ENCODE measurements at places on chromosomes 5 and 9. TPM values are rescaled to one million over a fixed set of nuclear protein-coding genes. Genes with fewer than 3 reads are reported as not detected.

IL11RA gene
- total RNA-seq = 7.2 TPM

KLF9 gene
- 0.82 TPM for total RNA-seq

IGIP gene
- 1.2 TPM for total RNA-seq

TEX48 gene
- total RNA-seq = not detected

PTPRD gene
- total RNA-seq = 69.6 TPM

ASPN gene
- total RNA-seq = not detected

DNA sequence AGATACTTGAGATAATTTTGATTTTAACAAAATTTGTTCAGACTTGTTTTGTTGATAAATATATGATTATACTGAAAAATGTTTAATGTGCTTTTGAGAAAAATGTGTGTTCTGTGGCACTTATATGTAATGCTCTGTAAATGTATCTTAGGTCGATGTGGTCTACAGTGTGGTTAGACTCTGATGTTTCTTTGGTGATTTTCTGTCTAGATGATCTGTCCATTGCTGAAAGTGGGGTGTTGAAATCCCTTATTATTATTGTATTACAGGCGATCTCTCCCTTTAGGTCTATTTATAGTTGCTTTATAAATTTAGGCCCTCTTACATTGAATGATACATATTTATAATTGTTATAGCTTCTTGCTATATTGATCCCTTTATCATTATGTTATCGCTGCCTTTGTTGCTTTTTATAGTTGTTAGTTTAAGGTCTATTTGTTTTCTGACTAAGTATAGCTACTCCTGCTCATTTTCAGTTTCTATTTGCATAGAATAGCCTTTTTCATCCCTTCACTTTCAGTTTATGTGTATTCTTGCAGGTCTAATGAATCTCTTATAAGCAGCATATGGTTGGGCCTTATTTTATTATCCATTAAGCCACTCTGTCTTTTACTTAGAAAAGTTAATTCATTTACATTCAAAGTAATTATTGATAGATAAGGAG is 124.3 kb downstream of the MRPS30 start:
- DNase-seq = no peak
- no peaks in the 10 kb centered on the region for H3K27me3 ChIP-seq
- no peaks in the 10 kb centered on the region for H3K4me1 ChIP-seq

DNA sequence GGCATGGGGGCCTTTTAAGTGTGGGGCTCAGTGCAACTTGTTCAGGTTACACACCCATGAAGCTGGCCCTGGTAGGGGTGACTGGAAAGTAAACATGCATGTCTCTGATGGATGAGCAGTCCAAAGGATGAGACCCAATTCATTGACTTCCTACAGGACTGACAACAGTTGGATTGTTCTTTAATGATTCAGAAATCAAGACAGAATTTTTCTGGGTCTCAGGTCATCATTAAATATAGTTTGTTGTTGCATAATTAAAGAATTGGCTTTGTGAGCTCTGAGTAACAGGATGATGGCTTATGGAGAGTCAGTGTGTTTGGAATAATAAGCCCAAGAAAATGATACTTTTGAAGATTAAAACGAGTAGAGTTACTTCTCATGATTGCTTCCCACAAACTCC is 604.2 kb upstream of the CLINT1 start:
- H3K4me3 ChIP-seq = no peak overlapping the region
- H3K27me3 ChIP-seq = no peaks in the 10 kb centered on the region

DNA sequence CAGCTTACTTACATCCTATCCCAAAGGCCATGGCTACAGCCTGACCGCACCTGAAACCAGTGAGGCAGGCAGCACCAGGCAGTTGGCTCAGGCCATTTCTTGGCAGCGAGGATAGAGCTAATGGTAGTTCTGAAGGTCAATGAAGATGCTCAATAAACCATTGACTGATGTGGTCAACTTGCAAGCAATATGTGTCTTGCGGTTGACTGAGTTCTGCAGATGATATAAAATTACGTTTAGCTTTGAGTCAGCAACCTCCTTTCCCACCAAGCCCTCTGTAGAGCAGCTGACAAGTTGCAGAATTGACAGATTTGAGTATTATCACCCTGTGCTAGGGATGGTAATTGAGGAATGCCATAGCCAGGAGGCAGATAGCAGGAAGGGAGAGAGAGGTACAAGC is 189.0 kb upstream of the PUM3 start:
- no peak for DNase-seq
- no peaks in the 10 kb centered on the region for H3K36me3 ChIP-seq
- peaks cover 4% of the 10 kb centered on the region for H3K4me1 ChIP-seq
- no peaks in the 10 kb centered on the region for H3K27me3 ChIP-seq
- H3K27ac ChIP-seq = no peak overlapping the region

GRCh38 chr5:78841767-78842166 is 143.3 kb downstream of the ARSB start:
- no peaks in the 10 kb centered on the region for H3K27me3 ChIP-seq
- H3K4me1 ChIP-seq = peaks cover under 1% of the 10 kb centered on the region
- peak overlapping the region; percentile 20 for H3K27ac ChIP-seq
- no peaks in the 10 kb centered on the region for H3K36me3 ChIP-seq

GRCh38 chr5:15376803-15377202 is 123.2 kb upstream of the FBXL7 start:
- H3K36me3 ChIP-seq = no peaks in the 10 kb centered on the region
- no peak overlapping the region for H3K27ac ChIP-seq
- H3K27me3 ChIP-seq = no peaks in the 10 kb centered on the region
- H3K4me3 ChIP-seq = no peak overlapping the region

- no peak for DNase-seq
- no peak overlapping the region for H3K27ac ChIP-seq
- H3K4me1 ChIP-seq = no peaks in the 10 kb centered on the region
- no peak overlapping the region for H3K4me3 ChIP-seq
- no peaks in the 10 kb centered on the region for H3K36me3 ChIP-seq
- H3K27me3 ChIP-seq = peaks cover 5% of the 10 kb centered on the region
Measured at GRCh38 chr5:173542964-173543363, 73.5 kb downstream of the BOD1 start.

DNA sequence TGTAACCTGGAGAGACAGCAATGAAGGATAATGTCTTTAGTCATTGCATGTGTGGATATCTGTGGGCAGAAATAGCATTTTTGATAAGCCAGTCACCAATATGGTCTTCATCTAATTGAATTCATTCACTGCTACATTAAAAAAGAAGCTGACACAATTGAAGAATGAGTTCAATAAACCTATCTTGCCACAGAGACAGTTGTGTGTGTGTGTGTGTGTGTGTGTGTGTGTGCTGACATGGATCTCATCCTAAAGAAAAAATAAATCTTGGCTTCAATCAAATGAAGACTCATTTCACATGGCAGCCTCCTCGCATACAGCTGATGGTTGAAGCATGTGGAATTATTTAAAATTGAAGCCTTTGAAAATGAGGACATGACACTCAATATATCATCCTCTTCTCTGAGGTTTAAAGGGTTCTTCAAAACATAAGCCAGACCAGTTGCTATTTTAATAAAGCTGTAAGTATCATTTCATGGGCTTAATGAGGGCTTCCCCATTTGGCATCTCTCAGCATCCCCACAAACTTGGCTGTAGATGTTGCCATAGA is 118.5 kb upstream of the PTPN3 start:
- no peak overlapping the region for H3K27ac ChIP-seq
- no peak for DNase-seq
- no peaks in the 10 kb centered on the region for H3K36me3 ChIP-seq
- H3K4me3 ChIP-seq = no peak overlapping the region
- H3K4me1 ChIP-seq = no peaks in the 10 kb centered on the region

GRCh38 chr9:86077276-86077675 is 22.1 kb downstream of the GOLM1 start:
- no peak for DNase-seq
- peaks cover 25% of the 10 kb centered on the region for H3K4me1 ChIP-seq
- H3K4me3 ChIP-seq = no peak overlapping the region
- no peak overlapping the region for H3K27ac ChIP-seq
- H3K27me3 ChIP-seq = no peaks in the 10 kb centered on the region
- peaks cover 29% of the 10 kb centered on the region for H3K36me3 ChIP-seq

DNA sequence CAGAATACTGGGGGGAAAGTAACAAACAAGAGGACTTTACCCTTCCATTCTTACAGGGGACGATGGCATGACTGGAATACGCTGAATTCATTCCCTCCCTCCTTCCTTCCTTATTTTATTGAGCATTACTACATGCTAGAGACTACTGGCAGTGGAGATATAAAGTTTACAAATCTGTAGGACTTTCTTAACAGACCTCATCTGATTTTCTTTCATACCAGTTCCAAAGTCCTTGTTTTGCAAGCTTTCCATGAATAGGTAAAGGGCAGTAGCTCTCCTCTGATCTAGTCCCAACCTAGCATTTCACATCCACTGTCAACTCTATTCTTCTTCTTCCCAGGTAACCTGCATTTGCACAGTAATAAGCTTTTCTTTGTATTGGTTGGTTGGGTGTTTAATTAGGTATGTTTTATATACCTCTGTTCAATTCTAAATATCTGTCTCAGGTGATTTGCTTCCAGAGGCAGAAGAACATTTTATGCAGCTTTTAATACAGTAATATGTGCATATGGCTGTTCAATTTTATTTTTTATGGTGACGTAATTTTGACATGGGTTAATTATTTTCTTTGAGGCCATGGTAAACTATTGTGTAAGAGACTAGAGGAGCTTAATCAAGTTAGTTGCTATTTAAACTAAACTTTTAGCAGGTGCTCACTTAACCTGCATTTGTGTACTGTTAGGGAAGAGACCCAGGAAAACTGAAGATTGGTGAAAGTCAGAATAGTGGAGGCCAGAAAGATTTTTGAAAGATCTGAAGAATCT is 150.9 kb downstream of the ARHGAP26 start:
- no peak overlapping the region for H3K4me3 ChIP-seq
- H3K27me3 ChIP-seq = no peaks in the 10 kb centered on the region
- H3K36me3 ChIP-seq = peaks cover 4% of the 10 kb centered on the region

- 0 out of 2 replicates have a peak, but pooled peaks cover 3% of the 10 kb centered on the region for H3K4me1 ChIP-seq
- H3K4me3 ChIP-seq = no peak overlapping the region
- no peak for DNase-seq
- H3K27ac ChIP-seq = no peak overlapping the region
Measured at GRCh38 chr5:26894719-26895263, 143.6 kb downstream of the CDH9 start.

DNA sequence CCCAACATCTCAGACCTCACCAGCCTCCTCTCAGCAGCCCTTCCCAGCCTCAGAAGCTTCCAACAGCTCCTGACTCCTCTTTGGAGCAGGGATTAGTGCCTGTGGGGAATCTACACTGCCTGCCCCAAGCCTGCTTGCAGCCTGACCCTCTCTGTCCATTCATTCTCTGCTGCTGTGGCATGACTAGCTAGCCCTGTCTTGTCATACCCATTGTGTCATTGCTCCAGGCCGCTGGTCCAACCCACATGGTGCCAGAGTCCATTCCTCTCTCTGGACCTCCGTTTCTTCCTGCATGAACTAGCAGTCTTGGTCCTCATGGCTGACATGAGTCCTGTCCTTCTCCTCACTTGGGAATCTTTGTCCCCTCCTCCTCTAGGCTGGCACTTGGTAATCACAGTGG is 12.8 kb upstream of the RXRA start:
- no peak overlapping the region for H3K4me3 ChIP-seq
- no peaks in the 10 kb centered on the region for H3K4me1 ChIP-seq
- H3K36me3 ChIP-seq = peaks cover 3% of the 10 kb centered on the region
- no peak for DNase-seq

DNA sequence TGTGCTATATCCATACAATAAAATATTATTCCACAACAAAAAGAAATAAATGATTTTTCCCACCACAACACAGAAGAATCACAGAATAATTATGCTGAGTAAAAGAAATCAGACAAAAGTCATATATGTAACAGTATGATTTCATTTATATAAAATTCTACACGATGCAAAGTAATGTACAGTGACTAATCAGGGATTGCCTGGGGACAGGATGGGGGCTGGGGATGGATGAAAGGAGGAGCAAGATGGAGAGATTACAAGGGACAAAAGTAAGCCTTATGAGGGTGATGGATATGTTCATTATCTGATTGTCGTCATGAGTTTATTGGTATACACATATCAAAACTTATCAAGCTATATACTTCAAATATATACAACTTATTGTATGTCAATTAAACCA is 154.0 kb downstream of the FBN2 start:
- H3K4me3 ChIP-seq = no peak overlapping the region
- no peaks in the 10 kb centered on the region for H3K4me1 ChIP-seq
- no peak overlapping the region for H3K27ac ChIP-seq
- DNase-seq = no peak
- H3K36me3 ChIP-seq = peaks cover 4% of the 10 kb centered on the region

DNA sequence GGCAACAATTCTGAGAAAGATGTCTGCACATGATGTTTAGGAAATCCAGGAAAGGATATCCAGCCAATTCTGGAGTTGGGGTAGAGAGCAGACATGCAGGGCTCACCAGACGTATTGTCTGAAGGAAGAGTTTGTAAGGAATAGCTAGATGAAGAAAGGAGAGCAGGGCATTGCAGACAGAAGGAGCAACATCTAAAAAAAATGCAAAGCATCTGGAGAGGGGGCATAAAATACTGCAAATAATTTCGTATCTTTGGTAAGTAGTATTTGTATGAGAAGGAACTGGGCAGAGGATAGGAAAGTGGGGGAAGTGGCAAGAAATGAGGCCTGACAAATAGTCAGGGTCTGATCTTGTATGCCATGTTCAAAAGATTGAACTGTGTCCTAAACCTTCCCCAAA is 74.8 kb downstream of the MACIR start:
- no peaks in the 10 kb centered on the region for H3K4me1 ChIP-seq
- no peak for DNase-seq
- H3K4me3 ChIP-seq = no peak overlapping the region

DNA sequence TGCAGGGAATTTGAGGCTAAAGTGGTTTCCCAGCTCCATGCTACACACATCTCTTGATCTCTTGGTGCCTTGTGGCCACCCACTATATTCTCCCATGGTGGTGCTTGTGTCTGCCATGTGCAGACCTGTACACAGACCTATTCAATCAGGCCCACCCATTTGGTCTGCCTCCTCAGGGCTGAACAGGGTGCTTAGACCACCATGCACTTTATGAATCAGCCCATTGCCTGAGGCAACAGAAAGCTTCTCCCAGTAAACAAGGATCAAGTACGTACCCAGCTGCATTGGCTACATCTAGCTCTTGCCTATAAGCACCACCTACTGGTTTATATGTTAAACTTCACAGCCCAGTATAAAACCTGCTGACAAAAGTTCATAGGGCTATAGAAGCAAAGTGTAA is 664.3 kb upstream of the EDIL3 start:
- no peak for DNase-seq
- H3K4me3 ChIP-seq = no peak overlapping the region
- H3K36me3 ChIP-seq = no peaks in the 10 kb centered on the region

GRCh38 chr5:57598756-57599155 is 116.1 kb upstream of the ACTBL2 start:
- H3K27ac ChIP-seq = no peak overlapping the region
- no peak overlapping the region for H3K4me3 ChIP-seq
- no peaks in the 10 kb centered on the region for H3K36me3 ChIP-seq
- peaks cover 4% of the 10 kb centered on the region for H3K4me1 ChIP-seq

DNA sequence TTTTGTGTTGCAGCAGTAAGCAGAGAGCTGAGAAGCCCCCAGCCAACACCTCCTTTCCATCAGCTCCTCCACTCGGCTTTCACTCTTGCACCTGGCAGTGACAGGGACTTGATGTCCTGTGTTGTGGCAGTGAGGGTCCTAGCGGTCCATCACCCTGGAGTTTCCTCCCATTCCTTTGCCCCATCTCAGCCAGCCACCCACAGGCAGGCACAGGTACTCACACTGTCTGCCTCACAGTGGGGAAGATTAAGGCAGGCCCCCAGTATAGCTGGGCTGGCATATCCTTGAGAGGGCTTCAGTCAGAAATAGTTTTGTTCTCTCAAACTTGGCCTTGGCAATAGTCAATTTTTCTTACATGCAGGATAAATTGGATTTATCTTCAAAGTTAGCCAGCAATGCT is 362.7 kb downstream of the GADD45G start:
- no peak overlapping the region for H3K4me3 ChIP-seq
- DNase-seq = no peak
- H3K36me3 ChIP-seq = no peaks in the 10 kb centered on the region
- no peak overlapping the region for H3K27ac ChIP-seq
